Diencephalon (tissue), 1 donor: ENCODE measurements at places on chromosomes 12 and 14. TPM values are rescaled to one million over a fixed set of nuclear protein-coding genes. Genes with fewer than 3 reads are reported as not detected.

RNASE2 gene
- total RNA-seq, result 0.92 TPM

TAS2R43 gene
- total RNA-seq, result 5.5 TPM

CD163L1 gene
- total RNA-seq, result 4.4 TPM

SYT10 gene
- 15.2 TPM for total RNA-seq

HIP1R gene
- total RNA-seq, result 55.6 TPM

METTL17 gene
- total RNA-seq, result 27.5 TPM

ZNF219 gene
- 12.9 TPM for total RNA-seq

PSMC1 gene
- total RNA-seq, result 98.0 TPM

UNC79 gene
- 41.3 TPM for total RNA-seq

CMTM5 gene
- 9.2 TPM for total RNA-seq

ART4 gene
- total RNA-seq, result 0.46 TPM

C12orf54 gene
- total RNA-seq, result not detected

ANAPC7 gene
- 58.6 TPM for total RNA-seq

SERPINA9 gene
- not detected for total RNA-seq

RBM19 gene
- total RNA-seq, result 21.9 TPM

PLA2G1B gene
- not detected for total RNA-seq

ASCL1 gene
- total RNA-seq, result 14.5 TPM

DPY19L2 gene
- total RNA-seq, result 35.5 TPM

FOXG1 gene
- 19.8 TPM for total RNA-seq

RERG gene
- 9.0 TPM for total RNA-seq

STAC3 gene
- 1.4 TPM for total RNA-seq

POTEG gene
- not detected for total RNA-seq

PIWIL1 gene
- total RNA-seq, result 0.23 TPM

SLC25A47 gene
- not detected for total RNA-seq

RD3L gene
- 1.2 TPM for total RNA-seq

KCNC2 gene
- 41.5 TPM for total RNA-seq

GLIPR1L1 gene
- not detected for total RNA-seq

EIF2S3B gene
- 0.92 TPM for total RNA-seq

LPAR5 gene
- 1.2 TPM for total RNA-seq

DLGAP5 gene
- 8.8 TPM for total RNA-seq

INHBC gene
- not detected for total RNA-seq

IAPP gene
- not detected for total RNA-seq
